Right forelimb (tissue), 1 donor: ENCODE measurements at places on chromosomes 7 and 10.

DNA sequence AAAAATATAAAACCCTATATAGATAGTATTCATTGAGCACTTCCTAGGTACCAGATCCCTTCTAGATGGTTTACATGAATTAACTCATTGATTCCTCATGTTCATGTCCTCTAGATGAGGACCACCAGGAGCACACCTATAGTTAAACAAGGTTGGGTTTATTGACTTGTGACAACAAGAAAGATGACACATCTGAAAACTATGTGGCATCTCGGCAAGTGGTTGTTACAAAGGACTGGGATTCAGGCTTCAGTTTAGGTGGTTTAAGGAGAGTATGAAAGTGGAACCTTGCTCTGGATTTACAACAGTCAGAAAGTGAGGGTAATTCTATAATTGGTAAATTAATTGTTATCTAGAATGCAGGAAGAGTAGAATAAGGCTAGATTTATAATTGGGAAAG is 99.0 kb upstream of the PHF14 start:
- DNase-seq: no peak

- no peak for DNase-seq
Measured at GRCh38 chr7:80641548-80641947, 3.1 kb downstream of the CD36 start.

DNA sequence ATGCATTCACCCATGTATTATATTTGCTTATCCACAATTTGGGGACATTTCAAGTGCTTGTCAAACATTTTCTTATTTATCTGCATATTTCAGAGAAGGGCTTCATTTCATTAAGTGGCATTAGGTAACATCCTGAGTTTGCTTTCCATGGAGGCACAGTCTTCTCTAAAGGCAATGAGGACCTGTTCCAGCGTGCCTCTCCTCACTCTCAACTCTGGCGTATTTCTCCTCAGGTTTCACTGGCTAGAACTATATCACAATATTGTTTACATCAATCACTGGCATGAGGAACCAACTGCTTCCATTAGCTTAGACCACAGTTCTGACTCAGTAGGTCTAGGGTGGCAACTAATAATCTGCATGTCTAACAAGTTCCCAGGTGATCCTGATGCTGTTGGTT is 177.2 kb downstream of the TAX1BP1 start:
- no peak for DNase-seq

DNA sequence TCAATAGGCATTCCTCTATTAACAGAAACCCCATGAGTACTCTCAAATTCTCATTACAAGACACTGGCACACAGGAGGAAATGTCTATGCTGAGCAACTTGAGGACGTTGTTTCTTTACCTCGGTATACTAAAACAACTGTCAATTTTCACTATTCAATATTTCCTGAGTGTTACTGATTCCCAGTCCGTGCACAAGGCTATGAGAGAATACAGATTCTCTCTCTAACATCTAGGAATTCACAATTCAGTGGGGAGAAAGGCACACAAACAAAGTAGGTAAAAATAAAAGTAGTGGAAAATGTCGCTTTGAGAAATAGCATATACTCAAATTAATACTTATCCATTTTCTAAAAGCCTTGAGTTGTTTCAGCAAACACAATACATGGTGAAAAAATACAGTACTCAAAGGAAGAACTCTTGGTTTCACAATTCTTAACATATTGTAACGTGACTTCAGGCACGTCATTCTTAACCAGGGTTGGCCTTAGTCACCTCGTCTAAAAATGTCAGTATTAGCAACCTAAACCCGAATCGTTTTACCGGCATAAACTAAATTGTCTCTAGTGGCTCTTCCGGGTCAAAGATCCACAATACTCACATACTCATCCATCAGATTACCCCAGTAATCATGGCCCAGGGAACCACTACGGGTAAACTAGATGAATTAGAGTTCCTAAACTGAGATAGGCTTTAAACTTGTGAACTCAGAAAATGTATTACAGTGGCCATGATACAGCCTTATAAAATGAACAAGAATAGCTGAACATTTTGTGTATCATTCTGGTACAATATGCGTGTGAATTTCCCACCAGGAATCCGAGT is 1.5 kb downstream of the IPMK start:
- DNase-seq: no peak

DNA sequence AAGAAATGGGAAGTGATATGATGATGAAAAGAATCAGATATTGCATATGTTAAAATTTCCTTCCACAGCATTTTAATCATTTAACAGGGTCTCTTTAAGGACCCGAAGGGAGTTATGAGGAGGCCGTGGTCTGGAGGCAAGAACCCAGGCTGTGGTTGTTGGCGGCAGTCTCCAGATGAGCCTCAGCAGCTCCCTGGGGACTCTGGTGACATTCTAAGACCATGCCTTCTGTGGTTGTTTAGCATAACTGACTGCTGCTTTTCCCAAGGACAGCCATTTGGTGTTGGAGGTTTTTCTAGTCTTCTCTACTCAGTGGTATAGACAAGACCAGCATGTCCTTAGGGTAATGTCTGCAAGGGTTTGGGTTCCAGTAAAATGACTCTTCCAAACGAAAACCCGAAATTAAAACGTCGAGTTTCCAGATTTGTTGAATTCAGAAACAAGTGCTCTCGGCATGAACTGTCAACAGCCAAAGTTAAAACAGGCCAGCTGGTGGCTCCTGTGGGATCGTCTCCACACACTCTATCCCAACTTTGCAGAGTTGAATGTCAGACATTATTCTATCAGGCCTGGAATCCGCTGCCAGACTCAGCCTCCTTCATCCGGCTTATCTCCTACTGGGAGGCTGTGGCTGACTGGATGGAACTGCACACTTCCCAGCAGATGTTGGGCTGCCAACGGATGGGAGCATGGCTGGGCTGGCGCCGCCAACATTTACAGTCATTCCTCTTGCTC is 183.1 kb downstream of the TAX1BP1 start:
- no peak for DNase-seq

GRCh38 chr10:61635932-61636331 is 26.8 kb upstream of the CABCOCO1 start:
- no peak for DNase-seq
